ENCODE measurements at places on chromosomes 7 and 10.
A peak's percentile ranks its signal among the peaks of the same experiment; 100 is the strongest.

DNA sequence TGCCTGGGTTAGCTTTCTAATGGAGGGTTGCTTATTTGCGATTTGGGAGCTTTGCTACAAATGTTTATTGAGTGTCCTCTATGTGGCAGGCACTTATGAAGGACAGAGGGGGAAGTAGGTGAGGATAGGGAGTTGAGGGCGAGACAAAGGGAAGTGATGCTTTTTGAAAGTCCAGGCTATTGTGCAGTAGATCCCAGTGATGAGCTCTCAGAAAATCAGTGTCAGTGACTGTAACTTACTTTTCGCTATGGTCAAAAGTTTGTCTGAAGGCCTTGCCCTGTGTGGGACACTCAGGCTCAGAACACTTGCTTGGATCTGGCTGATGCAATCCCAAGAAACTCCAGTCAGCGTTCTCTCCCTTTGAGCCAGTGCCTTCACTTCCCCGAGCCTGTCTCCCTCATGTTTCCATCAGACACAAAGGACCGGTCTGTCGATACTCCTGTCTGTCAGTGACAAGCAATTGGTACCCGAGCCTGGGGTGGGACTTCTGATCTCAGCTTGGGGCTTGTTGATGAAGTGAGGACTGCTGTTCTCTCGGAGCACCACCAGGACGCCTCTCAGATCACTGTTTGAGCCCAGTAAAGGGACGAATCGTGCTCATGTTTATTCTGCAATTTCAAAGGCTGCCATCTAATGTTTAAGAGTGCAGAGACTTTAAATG lies 63.1 kb upstream of the SORCS3 start:
- no peak for DNase-seq

GRCh38 chr10:101879456-101880231 lies 36.0 kb upstream of the KCNIP2 start:
- no peak for DNase-seq

- no peak for DNase-seq
Observed at GRCh38 chr7:14179781-14180180, 190.3 kb upstream of the ETV1 start.

DNA sequence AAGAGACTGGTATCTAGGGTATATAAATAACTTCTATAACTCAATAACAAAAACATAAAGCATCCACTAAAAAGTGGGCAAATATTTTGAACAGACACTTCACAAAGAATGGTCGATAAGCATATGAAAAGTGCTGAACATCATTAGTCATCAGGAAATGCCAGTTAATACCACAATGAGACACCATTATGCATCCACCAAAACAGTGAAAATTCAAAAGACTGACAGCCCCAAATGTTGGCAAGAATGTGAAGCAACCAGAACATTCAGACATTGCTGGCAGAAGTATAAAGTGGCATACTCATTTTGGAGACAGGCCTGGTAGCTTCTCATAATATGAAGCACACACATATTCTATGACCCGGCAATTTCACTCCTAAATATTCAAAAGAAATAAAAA lies 26.5 kb upstream of the GSAP start:
- DNase-seq = no peak

DNA sequence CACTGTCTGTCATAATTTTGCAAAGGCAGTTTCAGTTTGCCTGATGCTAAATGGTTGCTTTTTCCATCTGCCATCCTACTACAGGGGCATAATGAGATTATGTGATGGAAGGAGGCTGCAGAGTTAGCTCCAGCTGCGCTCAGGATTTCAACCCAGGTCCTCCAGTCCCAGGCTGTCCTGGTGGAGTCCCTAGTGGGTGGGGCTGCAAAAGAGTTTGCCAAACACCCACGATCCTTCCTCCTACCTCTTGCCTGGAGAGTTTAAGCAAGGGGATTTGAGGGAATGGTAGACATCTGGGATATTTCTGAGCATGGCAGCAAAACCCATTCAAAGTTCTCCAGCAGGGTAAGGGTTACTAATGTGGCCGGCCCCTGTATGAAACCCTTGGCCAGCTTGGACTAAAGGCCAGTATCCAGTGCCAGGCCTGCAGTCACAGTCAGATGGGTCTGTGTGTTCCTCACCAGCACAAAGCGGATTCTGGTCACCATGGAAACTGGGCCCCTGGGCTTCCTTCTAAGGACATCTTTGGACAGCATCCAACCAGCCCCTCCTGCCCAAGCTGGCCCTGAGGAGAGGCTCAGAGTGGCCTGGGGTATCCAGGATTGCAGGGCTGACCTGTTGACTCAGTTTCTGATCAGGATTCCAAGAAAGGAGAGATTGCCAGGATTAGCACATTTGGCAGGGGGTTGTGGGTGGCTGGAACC lies 42.7 kb upstream of the CHST3 start:
- DNase-seq = peak; percentile 84

DNA sequence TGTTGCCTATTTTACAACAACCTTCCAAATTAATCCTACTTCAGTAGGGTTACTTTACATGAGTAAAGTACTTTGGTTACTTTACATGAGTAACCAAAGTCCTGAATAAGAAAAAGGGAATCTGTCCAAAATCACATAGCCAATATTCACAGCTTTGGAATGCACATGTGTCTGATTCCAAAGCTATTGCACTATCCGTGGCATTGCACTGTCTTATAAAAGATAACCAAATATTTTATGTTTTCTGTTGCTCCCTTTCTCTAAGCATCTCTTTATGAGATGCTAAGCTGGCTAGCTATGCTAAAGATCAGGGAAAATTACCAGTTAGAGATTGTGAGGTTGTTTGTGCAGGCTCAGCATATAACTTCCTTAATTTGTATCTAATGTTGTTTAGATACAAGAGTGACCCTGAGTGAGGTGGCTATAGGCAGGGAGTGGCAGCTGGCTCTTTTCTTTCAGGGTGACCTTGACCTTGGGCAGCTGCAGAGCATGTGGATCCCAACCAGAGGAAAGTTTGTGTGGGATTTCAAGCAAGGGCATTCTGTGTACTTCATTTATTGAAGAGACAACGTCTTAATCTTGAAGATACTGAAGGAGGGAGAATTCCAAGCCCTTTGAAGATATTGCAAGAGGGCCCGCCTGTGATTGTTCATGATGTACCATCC lies 366.1 kb upstream of the ANKRD30A start:
- DNase-seq = no peak

DNA sequence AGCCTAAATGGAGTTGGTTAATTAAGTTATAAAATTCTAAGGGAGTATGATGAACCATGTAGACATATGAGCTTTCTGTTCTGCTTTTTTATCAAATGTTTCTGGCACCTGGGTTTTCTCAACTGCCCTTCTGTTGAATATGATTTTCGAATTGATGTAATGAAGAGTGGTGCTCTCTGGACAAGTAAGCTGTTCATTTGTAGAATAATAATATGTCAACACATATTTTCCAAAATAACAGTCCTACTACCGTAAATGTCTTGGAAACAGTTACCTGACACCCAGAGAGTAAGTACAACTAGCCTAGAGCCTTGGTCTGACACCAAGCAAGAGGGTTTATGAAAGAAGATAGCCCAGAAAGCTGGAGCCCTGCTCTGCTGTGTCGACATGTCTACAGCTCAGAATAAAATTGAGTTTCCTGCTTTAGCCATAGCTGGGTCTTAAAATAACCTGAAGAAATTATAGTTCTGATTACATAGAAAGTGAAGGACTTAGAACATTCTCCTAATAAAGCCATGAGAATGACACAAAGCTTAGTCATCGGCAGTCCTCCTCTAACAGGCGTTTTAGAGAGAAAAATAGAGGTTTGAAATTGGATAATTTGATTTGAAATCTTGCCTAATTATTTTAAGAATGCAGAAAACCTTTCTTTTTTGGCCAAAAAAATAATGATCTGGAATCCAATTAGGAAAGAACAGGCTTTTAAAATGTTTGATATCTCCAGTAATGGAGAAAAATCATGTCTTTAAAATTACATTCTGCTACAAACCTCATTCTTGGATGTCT lies 25.1 kb downstream of the HDAC9 start:
- no peak for DNase-seq
